ENCODE measurements at places on chromosomes 5 and 9.

GRCh38 chr5:170846416-170846815 is 15.4 kb upstream of the RANBP17 start:
- DNase-seq, result no peak

DNA sequence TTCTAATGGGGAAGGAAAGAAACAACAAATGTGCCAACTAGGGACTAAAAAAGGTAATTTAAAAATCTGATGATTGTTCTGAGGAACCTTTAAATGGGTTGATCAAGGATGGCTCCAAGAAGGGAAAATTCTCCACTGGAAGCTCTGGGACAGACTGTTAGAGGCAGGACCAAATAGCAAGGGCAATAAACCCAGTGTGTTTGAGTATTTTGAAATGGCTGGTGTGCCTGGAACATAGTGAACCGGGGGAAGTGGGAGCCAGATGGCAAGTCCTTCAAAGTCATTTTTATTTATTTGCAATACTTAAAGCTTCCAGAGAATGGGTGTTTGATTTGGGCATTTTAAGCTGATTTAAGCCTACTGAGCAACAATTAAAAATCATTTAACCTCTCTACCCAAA is 587.7 kb upstream of the MEF2C start:
- no peak for DNase-seq

DNA sequence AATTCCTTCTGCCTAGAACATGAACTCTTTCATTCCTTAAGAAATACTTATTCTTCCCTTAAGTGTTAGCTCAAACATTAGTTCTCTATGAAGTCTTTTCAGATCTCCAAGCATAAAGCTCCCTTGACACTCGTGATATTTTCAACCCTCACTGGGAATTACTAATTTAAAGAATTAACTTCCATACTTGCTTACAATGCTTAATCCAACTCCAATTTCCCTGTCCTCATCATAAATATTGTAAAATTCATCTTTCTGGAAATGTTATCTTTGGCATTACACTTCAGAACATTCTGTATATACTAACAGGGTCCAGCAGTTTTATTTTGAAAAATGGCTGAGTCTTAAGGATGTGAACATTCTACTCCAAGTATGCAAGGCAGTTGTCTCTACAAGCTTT is 7.2 kb downstream of the STARD4 start:
- no peak for DNase-seq

DNA sequence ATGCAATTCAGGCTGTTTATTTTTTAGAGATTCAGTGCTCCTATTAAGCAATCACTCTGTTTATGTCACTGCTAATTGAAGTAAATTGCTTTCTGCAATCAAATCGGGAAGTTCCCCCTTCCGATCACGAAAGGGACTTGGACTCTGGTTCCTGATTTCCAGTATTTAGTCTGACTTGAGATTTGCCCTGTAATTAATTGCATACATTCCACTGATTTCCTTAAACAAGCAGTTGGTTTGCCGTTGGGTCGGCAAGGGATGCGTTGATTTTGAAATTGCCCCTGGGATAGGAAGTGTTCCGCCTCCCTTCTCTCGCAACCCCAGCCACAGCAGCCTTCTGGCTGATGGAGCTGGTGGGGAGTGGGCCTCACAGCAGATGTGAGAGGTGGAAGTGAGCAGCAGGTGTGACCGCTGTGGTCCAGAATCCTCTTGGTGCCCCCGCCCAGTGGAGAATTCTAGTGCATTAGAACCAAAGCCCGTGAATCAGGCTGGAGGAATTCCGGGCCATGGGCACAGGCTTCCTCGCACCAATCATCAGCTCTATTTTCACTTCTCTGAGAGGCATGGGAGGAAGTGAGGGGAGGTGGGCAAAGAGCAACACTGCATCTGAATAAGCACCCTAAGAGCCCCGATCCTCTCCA is 102.5 kb downstream of the SPRY4 start:
- DNase-seq, result no peak

GRCh38 chr5:175015028-175015685 is 290.8 kb downstream of the MSX2 start:
- no peak for DNase-seq

GRCh38 chr9:129650680-129651235 is 8.8 kb upstream of the ASB6 start:
- DNase-seq, result no peak

DNA sequence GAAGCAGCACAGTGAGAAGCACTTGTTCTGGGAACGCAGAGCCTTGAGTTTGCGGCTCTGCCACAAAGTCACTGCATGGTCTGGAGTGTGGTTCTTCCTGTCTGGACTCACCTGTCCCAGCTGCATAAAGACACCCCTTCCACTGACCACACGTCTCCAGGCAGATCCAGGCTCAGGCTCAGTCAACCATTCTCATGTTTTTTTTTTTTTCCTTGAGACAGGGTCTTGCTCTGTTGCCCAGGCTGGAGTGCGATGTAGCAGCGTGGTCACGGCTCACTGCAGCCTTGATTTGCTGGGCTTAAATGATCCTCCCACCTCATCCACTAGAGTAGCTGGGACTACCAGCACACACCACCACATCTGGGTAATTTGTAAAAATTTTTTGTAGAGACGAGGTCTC is 102.9 kb upstream of the KLF4 start:
- no peak for DNase-seq

GRCh38 chr5:133202066-133202665 is 150.4 kb downstream of the HSPA4 start:
- no peak for DNase-seq

Measured in stimulated activated CD8-positive, alpha-beta memory T cell treated with anti-CD3 and anti-CD28 coated beads, Interleukin-2, amount 100 ng/mL, for 1 hour (primary cell).